Brain microvascular endothelial cell (primary cell): ENCODE measurements at places on chromosomes 2 and 18.
A peak's percentile ranks its signal among the peaks of the same experiment; 100 is the strongest.

GRCh38 chr2:39436592-39437521 is at the start of gene MAP4K3:
MAP4K3 (minus strand) TSS chr2:39437285; CDS start chr2:39436987, 298 bp downstream.
- DNase-seq: peak; percentile 90

DNA sequence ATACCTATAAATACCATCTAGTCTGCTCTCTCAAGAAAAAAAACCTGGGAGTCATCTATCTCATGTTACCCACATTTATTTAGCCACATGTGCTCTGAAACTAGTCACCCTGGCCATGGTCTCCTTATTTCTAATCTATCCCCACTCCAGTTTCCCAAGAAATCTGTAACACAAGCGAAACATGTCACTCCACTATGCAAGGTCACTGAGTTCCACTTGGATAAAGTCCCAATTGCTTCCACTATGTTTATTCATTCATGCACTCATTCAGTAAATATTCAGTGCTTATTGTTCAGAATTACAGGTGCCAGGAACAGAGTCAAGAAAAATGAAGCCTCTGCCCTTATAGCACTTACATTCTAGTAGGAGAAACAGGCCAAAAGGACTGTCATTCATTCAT is 369.4 kb upstream of the CYRIA start:
- no peak for DNase-seq

GRCh38 chr18:3604498-3605408 is 154.8 kb downstream of the TGIF1 start:
- DNase-seq: peak; percentile 85

GRCh38 chr2:171855401-171855800 is 38.6 kb downstream of the SLC25A12 start:
- DNase-seq: no peak

- no peak for DNase-seq
These were observed 91.6 kb downstream of the DNER start for GRCh38 chr2:229622495-229623355.

- DNase-seq: no peak
These were observed 67.5 kb upstream of the FOSL2 start for GRCh38 chr2:28325173-28325566.

- DNase-seq: no peak
These were observed 25.8 kb downstream of the FEZ2 start for GRCh38 chr2:36572054-36572718.

DNA sequence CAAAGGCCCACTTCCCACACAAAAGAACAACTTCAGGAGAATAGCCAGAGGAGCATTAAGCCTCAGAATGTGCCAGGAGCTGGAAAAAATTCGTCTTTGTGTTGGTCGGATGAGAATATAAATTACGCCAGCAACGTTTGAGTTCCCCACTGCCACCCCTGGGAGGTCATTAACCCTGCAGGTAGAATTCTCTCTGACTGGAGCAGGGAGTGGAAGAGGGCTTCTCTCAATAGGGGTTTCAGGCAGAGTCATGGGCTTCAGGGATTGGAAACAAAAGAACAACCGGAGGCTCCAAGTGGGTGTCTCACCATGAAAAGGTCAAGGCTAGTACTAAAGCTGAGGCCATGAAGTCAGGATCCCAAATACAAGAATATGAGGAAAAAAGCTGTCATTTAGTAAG is 69.0 kb upstream of the DDX18 start:
- DNase-seq: no peak

GRCh38 chr2:13141315-13141714 is 424.6 kb downstream of the TRIB2 start:
- no peak for DNase-seq

GRCh38 chr18:29060349-29060748 is 883.4 kb upstream of the CDH2 start:
- no peak for DNase-seq

- no peak for DNase-seq
These were observed 280.7 kb upstream of the HNRNPA3 start for GRCh38 chr2:176931588-176932563.

GRCh38 chr2:169106563-169107545 is 37.5 kb downstream of the DHRS9 start:
- no peak for DNase-seq

DNA sequence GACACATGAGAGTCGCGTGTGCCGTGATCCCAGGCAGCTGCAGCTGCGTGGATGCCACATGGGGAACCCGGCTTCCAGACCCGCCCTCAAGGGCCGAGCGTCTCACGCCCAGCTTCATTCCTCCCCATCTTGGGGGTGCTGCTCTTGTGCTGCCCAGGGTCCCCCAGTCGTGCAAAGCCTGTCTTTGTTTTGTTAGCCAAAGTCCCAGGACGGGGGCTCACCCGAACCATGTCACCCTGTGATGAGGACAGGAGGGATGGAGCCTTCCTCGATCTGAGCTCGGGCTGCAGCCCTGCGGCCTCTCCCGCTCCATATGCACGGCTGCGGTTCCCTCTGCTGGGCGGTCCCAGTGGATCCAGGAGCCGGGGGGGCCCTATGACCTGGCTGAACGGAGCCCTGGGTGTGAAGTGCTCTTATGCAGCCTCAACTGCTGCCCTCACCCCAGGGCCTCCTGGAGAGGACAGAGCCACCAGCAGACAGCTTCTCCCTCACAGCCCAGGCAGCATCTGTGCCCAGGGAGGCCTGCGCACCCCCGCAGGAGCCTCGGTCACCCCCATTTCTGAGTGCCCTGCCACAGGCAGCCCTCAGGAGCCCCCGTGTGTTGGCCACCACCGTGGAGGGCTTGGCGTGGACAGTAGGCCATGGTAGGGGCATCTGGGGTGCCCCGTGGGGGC is 99.0 kb upstream of the CTDP1 start:
- no peak for DNase-seq

GRCh38 chr2:150672311-150672710 is 184.8 kb upstream of the RND3 start:
- no peak for DNase-seq

DNA sequence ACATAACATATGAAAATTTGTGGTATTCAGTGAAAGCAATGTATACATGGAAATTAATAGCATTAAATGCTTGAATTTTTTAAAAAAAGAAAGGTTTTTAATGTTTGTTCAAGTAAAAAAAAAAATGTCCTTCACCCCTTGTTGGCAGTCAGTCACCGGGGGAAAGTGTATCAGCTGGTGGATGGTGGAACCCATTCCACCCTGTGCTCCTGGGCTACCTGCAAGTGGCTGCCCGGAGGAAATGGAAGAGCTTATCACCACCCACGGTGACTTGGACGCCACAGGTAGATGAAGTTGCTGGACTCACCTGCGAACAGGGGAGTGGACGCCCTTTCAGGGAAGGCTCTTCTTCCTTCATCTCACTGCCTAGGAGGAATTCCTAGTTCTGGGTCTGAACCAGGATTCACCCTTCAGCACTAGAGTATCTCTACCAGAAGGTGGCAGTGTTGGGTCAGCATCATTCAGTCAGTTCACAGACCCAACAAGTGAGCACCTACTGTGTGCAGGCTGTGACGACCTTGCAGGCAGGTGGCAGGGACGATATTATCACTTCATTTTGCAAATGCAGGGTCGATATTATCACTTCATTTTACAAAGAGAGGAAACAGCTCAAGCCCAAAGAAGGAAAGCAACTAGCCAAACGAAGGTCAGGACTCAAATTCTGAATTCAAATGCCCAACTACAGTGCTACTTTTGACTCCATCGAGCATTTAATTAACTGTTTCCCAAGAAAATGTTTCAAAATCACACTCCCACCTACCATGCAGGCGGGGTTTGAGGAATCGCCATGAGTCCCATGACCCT is 35.8 kb downstream of the CIB4 start:
- DNase-seq: peak; percentile 40

DNA sequence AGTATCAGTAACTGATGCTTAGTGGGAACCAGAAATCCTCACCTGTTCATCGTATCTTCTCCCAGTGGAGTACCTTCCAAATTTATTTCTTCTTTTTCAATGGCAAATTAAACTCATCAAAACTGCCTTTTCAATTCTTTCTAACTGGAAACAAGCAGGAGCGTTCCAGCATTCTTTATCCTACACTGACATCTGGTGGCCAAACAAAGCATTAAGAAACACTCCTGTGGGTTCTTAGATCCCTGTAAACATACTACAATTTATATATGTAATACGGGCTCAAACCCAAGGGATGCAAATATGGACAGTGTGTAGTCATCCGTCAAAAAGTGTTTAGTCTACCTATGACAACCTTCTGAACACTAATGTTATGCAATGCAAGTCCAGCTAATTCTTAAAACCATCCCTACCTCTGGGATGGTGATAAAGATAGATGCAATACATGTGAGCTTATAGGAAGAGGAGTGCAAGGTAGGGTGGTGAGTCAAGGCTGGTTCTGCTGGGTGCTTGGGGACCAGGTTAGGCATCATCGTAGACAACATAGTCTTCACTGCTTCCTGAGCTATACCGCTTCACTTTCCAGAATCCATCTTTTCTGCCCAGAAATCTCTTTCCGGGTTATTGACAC is 375.0 kb downstream of the CTNNA2 start:
- DNase-seq: peak; percentile 48

DNA sequence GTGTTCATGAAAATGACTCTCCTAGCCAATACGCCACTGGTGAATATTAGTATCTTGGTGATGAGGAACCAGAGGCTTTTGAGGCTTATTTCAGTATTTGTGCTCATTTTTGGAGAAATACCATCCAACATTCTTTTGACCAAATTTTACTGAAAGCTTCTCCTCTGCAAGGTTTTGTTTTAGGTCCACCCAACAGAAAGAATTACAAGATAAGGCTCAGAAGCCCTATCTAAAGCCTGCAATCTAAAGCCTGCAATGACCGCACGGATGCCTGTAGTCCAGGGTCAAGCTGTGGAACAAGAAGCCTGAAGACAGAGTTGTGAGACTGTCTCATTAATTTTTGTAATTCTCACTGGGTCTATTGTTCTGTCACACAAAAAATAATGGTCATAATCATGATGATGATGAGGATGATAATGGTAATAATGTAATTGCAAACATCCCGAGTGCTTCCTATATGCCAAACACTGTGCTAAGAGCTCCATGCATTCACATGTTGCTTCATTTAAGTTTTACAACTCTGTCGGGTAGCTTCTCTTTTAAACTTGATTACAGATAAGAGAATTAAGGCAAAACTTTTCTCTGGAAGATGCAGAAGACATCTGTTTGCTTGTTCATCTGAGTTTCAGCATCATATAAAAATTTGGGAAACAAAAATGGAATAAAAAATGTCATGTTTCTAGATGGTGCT is 33.2 kb upstream of the NCOA1 start:
- DNase-seq: no peak

DNA sequence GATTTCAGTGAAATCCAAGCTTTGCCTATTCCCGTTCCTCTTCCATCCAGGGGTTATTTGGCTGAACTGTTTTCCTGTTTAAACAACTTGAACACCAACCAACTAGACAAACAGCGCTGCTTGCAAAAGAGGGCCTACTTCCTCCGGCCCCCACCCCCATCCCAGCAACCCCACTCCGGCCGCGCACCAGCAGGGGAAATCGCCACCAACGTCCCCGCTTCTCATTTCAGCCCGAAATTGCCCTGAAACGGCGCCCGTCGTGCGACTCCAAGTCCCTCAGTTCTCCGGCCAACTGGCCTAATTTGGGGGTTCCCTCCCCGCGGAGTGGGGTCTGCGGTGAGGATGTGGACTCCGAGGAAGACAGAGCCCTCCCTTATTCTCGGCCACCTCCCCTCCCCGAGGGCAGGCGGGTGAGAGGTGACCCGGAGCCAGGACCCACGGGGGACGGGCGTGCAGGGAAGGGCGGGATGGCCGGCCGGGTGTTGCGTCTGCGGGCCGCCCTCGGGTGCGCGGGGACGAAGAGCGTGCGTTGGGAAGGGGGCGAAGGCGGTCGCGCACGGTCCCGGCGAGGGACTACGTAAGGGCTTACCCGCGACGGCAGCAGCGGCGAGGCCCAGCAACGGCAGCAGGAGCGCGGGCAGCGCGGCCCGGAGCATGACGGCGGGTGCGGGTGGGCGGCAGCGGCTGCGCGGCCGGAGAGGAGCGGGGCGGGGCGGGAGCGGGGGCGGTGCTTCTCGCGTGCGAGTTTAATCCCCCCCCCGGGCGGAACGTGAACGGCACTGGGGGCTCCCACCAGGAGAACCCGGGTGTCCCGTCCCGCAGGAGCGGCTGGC is at the start of gene CD302:
TSS of gene CD302 (minus strand) at position 666 of the 833 bp plus-strand sequence. CDS start at position 656, 10 bp downstream.
- DNase-seq: peak; percentile 34

DNA sequence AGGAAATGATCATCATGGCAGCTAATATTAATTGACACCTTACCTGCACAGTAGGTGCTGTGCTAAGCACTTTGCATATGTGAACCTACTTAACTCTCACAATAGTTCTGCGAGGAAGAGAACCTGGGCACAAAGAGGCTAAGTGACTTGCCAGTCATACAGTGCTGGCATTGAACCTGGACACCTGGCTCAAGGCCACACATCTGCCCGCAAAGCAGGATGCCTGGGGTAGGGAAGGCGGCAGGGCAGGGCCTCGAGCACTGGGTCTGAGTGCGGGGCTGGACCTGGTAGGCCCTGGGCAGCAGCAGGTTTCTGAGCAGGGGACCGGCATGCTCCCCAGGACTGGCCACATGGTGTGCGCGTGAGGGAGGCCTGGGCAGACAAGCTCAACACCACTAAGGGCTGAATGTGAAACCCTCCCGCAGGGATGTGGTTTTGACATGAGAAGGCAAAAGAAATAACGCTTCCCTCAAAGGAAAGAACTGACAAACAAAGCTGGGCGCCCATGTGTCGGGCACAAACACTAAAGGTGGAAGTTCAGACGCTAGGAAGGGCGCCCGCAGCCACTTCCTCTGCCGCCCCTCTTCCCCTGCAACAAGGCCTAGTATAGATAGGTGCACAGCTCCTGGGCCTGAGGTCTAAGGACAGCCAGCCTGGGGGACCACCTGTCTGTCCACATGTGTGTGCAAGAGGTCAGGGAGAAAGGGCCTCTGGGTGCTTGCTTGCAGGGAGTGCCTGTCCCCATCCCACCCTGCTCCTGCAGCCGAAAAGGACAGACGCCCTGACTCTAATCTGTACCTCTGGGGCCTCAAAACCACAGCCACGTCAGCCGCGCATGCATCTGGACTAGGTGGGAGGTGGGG is 92.5 kb downstream of the ZFP36L2 start:
- no peak for DNase-seq

DNA sequence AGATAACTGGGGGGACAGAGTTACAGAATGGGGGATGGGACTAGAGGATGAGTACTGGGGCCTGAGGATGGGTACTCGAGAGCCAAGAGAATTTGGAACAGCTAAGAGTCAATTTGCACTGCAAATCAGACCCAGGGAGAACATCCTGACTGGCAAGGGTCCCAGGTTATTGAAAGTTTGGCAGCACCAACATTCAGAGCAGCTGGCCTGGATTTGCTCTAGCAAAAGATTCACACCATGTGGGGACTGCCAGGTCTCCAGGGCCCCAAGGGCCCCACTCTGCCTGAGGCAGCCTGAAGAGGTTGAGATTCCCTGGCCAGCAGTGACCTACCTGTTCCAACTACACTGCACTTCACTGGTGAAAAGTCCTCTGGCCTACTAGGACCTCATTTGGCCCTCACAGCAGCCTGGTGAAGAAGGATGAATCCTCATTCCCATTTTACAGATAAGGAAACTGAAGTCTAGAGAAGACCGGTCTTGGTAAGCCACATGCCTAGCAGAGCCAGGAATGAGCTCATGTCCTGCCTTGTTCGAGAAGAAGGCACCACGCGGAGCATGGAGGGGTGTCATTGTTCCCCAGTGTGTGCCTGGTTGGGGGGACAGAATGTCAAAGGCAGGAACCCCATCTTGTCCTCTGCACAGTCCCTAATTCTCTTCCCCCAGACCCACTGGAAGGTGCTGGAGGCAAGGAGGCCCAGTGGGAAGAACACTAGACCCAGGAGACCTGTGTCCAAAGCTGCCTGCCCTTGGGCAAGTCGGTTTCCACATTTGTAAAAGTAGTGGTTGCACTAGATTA is 258.6 kb downstream of the TNS1 start:
- no peak for DNase-seq
